ENCODE measurements at places on chromosomes 5 and 9.

GRCh38 chr9:115085773-115086377, 32.1 kb downstream of the TNC start:
- no peak for DNase-seq

DNA sequence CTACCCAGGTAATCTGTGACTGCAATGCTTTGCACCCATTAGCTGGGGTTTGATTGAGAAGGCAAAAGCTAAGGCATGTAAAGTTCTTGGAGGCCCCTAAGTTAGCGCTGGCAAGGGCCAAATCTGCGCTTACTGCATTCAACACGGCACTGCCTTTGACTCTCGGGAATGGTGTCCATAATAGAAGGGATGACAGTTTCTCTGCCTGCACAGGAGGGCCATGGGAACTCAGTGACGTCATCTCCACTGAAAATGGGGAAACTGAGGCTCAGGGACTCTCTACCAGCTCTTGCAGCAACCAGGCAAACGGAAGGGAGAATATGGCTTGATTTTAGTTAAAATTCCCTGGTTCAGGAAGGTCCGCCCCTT, 487 bp downstream of the SPATA24 start:
- no peak for DNase-seq

- no peak for DNase-seq
Observed at GRCh38 chr5:1751864-1752822, 47.5 kb downstream of the MRPL36 start.

DNA sequence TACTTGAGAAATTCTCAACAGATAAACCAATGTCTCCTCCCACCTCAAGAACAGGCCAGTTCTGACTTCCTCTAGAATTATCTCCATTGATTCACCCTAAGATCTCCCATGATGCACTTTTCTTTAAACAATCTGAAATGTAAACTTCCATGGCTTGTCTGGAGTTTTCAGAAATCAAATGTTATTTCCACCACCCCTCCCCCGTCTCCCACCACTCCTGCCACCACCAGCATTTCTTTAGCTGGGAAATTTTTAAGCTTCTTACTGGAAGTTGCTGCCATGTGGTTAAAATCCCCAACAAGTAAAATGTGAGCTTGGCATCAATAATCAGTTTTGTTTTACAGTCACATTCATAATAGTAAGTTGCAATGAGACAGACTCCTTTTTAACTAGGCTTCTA, 32.8 kb upstream of the BASP1 start:
- peak; percentile 80 for DNase-seq

- DNase-seq: peak; percentile 24
Observed at GRCh38 chr9:74742792-74743730, 144.7 kb downstream of the TRPM6 start.

- DNase-seq: no peak
Observed at GRCh38 chr9:113687680-113688371, 188.3 kb upstream of the ZNF618 start.

Measured in IMR-90 (cell line).